Activated T-cell treated with anti-CD3 and anti-CD28 coated beads, Interleukin-2, amount 50 U/mL, for 72 hours (primary cell): ENCODE measurements at places on chromosomes 3 and 15. TPM values are rescaled to one million over a fixed set of nuclear protein-coding genes. Genes with fewer than 3 reads are reported as not detected.
A peak's percentile ranks its signal among the peaks of the same experiment; 100 is the strongest.

The RASL12 gene
- not detected for total RNA-seq

- DNase-seq: no peak
- H3K27ac ChIP-seq: no peak overlapping the region
- peaks cover 16% of the 10 kb centered on the region for H3K36me3 ChIP-seq
- H3K4me3 ChIP-seq: no peak overlapping the region
Measured at GRCh38 chr3:149011676-149012075, 20.3 kb downstream of the GYG1 start.

DNA sequence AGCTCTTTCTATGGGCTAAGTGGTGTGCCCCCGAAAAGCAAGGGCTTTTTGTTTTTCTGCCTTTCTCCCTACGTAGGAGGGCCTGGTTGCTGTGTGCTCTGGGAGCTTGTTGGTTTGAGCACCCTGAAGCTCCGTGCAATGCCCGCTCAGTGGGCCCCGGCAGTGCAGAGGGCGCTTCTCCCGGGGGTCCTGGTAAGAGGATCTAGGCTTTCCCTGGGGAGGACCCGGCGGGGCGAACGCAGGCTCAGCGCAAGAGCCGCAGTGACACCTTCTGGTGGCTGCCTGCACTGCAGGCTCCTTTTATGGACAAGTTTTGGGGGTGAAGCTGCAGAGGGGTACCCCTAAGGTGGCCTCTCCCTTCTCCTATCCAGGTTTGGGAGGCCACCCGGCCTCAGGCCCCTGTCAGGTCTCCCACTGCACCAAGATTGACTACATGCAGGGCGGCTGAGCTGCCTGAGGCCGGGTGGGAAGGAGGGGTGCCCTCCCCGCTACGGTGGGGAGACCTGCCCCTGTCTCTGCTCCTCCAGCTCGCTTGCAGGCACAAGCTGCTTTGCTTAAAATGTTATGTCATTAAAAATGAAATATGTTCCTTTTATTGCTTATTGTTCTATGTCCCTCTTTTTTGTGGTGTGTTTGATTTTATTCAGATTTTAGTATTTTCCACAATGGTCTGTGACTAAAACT, 387.9 kb downstream of the GABRG3 start:
- H3K4me1 ChIP-seq: no peaks in the 10 kb centered on the region
- H3K27ac ChIP-seq: no peak overlapping the region
- H3K36me3 ChIP-seq: no peaks in the 10 kb centered on the region
- no peak overlapping the region for H3K4me3 ChIP-seq

DNA sequence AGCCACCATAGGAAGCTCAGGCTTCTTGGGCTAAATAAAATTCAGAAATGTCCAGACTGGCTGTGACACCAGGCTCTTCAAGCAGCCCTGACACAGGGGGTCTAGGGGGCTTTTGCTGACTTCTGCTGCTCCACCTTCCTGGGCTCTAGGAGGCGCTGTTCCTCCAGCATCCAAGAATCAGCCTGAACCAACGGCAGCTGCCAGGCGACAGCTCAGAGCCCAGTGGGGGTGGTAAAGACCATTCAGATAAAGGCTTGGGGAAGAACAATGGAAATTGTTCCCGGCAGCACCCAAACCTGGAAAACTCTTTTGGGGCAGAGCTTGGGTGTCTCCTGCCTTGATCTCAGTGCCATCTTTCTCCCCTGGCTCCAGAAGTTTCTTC, 21.6 kb upstream of the PSTPIP1 start:
- peaks cover 3% of the 10 kb centered on the region for H3K36me3 ChIP-seq
- peak; percentile 73 for DNase-seq
- H3K4me3 ChIP-seq: no peak overlapping the region
- H3K27me3 ChIP-seq: no peaks in the 10 kb centered on the region

DNA sequence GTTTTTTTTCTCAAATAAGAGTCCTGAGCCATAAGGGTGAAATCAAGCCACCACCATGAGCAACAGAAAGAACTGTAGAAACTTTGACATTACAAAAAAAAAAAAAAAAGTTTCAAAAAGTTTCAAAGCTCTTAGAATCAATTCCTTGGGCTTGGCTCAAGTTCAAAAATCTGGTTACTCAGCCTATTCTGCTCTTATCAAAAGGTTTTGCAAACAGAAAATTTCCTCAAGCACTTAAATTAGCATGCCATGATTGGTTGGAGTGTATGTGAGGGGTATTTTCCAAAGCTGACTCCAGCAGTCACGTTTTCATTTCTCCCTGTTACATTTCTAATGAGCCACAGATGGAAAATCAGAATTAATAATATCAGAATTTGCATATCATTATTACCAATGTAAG, 12.1 kb upstream of the PEX5L start:
- no peak for DNase-seq
- no peaks in the 10 kb centered on the region for H3K27me3 ChIP-seq
